ENCODE measurements at places on chromosomes 11 and 22. TPM values are rescaled to one million over a fixed set of nuclear protein-coding genes. Genes with fewer than 3 reads are reported as not detected.
A peak's percentile ranks its signal among the peaks of the same experiment; 100 is the strongest.

CLDN5 gene
- 223 TPM for total RNA-seq

LRRC4C gene
- not detected for total RNA-seq

RFPL3 gene
- not detected for total RNA-seq

SERPINH1 gene
- 266 TPM for total RNA-seq

OR2D2 gene
- not detected for total RNA-seq

MMP12 gene
- total RNA-seq: not detected

MAP6 gene
- 11.8 TPM for total RNA-seq

PKDREJ gene
- 1.0 TPM for total RNA-seq

BTBD18 gene
- not detected for total RNA-seq

PANX3 gene
- total RNA-seq: not detected

OR52K2 gene
- total RNA-seq: not detected

OR8D1 gene
- total RNA-seq: not detected

CD44 gene
- 549 TPM for total RNA-seq

SMTNL1 gene
- total RNA-seq: not detected

DNA sequence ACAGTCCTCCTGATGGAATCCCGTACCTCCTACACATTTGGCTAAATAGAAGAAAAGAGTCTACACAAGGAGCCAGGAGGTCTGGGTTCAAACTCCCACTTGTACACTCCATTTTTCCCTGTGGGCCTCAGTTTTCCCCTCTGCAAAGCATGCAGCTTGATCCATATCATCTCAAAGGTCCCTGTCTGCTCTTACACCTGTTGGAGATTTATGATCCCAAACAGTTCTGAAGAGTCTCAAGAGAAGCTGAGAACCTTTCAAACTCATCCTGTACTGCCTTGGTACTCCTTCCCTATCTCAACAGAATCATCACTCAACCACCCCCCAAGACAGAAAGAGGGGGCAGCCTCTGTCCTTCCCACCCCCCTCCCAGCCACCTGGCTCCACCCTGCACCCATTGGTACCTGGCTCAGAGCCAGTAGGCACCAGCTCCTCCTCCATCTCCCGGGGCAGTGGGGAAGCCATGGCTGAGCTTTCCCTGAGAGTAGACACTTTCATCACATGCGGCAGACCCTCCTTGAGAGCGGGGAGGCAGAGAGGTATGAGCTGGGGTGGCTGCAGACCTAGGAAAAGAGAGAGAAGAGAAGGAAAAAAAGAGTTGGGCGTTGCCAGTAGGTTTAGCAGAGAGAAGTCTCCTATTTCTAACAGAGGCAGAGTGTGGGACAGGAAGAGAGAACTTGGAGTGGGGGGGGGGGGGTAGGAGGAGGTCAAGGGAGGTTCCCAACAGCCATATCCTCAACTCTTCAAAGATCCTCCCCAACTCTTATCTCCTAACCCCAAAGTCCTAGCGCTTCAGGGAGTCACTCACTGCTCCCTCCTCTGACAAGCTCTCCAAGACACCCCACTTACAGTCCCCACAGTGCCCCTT, 3.1 kb downstream of the TNKS1BP1 start:
- DNase-seq: no peak

GRCh38 chr11:46309814-46310259, 32.4 kb downstream of the CREB3L1 start:
- DNase-seq: no peak

GRCh38 chr11:7494086-7494745, 8.9 kb downstream of the OLFML1 start:
- no peak for DNase-seq

DNA sequence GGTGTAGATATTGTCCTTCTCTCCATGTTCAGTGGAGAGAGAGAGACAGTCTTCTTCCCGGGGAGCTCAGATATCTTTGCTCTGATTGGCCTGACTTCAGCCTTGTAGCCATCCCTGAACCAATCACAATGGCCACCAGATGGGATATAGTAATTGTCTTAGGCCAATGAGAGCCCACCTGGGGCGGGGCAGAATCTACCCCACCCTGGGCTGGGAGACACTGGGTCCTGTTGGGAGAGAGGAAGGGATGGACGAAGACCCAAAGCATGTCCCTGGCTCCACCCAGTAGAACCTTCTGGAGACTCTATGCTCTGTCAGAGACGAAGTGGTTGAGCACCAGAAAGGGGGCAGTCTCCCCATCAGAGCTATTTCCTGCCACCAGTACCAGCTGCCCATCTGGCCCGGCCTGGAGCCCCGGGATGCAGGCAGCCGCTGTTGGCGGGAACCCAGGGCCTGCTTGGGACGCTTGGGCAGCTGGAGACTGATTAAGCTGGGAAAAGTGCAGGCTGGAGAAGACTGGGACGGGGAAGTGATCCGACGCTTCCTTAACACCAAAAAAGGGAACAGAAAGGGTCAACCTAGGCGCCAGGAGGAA, 31.6 kb upstream of the CBX7 start:
- DNase-seq: no peak

DNA sequence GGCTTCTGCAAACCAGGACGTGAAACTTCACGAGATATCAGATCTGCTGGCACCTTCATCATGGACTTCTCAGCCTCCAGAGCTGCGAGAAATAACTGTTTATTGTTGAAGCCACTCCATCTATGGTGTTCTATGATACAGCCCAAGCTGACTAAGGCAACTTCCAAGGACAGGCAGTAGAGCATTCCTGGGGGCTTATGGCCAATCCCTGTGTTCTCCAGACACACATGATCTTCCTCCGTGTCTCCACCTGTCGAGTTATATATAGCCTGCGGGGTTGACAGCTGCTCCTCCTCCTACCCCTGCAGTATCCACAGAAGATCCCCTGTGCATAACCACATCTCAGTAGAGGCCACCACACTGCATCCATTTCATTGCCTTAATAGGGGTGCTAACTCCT, 11.0 kb downstream of the TP53AIP1 start:
- DNase-seq: no peak

GRCh38 chr22:39475902-39476301, 19.1 kb downstream of the MGAT3 start:
- DNase-seq: no peak

DNA sequence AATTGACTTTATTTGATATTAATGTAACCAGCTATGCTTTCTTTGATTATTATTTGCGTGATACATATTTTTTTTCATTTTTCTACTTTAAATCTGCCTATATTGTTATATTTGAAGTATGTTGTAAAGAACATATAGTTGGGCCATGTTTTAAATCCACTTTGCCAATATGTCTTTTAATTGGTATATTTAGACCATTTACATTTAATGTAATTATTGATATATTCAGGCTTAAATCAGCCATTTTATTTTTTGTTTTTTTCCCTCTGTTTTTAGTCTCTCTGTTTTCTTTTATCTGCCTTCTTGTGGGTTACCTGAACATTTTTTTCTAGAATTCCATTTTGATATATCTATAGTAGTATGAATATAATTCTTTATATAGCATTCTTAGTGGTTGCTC, 55.9 kb downstream of the ADAMTS15 start:
- no peak for DNase-seq

DNA sequence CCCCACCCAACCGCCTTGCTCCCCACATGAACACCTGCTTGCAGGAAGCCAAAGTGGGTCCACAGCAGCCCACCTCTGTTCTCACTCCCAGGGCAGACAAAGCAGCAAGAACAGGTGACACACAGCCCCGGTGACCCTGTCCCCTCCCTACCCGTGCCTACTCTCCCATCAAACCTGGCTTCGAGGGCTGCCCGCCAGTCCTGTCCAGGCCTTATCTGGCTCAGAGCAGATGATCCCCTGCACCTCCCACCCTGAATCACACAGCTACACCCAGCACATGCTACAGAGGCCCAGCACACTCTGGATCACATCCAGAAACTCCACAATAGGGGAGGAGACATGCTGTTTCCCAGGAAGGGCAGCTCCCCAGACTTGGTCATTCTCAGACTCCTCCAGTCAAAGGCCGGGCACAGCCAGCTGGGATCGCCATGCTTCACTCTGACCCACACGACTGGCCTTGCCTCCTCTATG, 6.2 kb upstream of the RGL4 start:
- no peak for DNase-seq

GRCh38 chr11:124801636-124802312, 1.6 kb upstream of the MSANTD2 start:
- DNase-seq: no peak

GRCh38 chr11:8810540-8811301, 100.3 kb upstream of the AKIP1 start:
- DNase-seq: peak; percentile 88

GRCh38 chr11:116984186-116984585, 114.0 kb downstream of the SIK3 start:
- no peak for DNase-seq

GRCh38 chr22:45226503-45227186, 14.0 kb downstream of the KIAA0930 start:
- peak; percentile 73 for DNase-seq

DNA sequence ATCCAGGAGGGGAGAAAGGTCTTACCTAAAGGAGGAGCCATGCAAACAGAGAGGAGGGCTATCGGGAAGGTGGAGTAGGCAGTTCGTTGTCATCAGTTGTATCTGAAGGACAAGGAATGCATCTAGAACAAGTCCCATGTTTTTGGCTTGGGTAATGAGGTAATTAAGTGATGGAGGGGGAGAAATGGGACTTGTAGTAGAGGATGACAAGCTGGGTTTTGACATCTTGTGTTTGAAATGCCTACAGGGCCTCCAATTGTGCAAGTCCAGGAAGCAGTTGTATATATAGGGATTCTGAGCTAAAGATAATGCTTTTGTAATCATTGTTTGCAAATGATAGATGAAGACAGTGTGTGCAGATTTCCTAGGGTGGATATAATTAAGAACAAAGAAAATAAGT, 622.8 kb downstream of the NTM start:
- no peak for DNase-seq

GRCh38 chr11:99893811-99894210, 793.3 kb upstream of the ARHGAP42 start:
- DNase-seq: no peak

DNA sequence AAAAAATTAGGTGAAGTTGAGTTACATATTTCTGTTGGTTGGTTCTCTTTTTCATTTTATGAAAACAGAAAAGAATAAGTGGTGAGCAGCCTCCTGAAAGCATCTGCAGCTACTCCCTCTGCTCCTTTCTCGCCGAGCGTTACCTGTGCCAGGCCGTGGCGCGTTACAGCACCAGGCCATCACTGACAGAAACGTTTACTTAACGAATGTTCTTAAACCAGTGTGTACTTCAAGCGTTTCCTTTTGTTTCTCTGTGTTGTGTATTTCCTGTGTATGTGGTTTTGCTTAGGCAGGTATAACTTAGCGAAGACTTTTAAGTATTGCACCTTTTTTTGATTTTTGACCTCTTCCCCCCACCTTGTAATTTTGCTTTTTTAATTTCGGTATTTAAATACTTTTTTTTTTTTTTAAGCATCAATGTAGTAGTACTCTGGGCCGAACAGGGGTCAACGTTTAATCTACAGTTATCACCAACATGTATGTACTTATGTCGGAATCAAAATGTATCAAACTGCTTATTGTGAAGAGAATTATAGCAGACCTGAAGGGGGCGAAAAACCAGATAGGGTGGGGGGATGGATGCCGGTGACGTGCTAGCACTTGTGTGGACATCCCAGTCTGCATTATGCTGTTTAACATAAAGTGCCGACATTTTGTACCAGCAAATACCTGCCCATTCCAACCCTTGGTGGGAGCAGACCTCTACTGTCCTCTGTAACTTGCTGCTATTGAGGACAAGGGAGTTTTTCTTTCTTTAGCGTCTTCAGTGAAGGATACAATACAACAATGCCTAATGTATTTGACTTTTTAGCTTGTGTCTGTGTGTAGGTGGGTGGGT, 21.6 kb upstream of the ADSL start:
- DNase-seq: no peak

DNA sequence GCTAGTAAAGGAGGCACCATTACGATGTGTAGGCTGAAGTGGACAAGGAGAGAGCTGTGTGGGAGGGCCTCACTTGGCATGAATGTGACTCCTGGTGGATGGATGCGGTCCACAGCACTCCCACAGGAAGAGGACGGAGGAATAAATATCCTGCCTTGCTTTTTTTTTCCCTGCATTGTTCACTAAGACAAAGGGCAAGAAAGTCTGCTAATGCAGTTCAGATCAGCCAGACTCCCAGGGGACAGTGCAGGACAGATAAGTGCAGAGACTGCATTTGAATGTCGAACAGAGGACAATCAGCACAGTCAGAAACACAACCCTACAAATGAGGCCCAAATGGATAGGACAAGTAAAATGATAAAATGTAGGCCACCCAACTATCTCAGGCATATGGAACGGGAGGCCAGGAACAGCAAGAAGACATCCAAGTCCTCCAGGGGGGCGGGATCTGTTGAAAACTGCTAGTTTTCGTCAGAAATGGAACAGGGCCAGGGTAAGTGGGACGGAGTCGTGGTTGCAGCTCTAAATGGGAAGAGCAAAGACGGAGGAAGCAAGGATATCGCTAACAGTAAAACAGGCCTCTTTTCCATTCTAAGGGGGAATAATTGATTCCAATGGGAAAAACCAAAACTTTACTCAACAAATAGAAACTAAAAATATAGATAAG, 25.2 kb upstream of the OR8B8 start:
- no peak for DNase-seq

DNA sequence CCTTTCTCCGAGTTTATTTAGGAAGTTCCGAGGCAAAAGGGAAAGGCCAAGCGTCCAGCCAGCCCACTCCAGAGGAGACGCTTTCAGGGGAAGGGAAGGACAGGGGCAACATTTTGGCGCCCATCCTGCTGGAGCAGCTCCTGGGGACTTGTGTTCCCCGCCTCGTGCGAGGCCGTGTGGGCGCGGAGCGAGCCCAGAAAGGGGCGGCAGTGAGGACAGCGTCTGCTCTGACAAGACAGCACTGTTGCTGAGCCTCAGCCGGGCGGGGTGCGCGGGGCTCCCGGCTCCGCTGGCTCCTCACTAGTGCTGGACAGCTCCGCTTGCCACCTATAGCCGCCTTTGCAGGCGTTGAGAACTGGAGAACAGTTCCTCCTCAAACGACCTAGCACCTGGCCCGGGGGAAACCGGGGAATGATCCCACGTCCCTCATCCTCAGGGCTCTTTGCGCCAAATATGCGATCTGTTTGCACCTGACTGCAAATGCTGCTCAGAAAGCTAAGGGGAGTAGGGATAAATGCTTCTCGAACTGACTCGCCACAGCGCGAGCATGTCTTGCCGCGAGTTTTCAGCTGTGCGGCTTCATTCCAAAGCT, 722 bp upstream of the GUCY1A2 start:
- peak; percentile 50 for DNase-seq

- DNase-seq: peak; percentile 66
Observed at GRCh38 chr11:116499396-116500003, 273.3 kb downstream of the BUD13 start.

- DNase-seq: no peak
Observed at GRCh38 chr11:102912482-102912830, 37.7 kb upstream of the MMP12 start.

GRCh38 chr22:35582861-35583670, 34.1 kb downstream of the MB start:
- peak; percentile 69 for DNase-seq

- no peak for DNase-seq
Observed at GRCh38 chr22:18994701-18995326, 58.7 kb upstream of the PRODH start.

All from upper lobe of left lung (tissue), 6 donors.